ENCODE measurements at places on chromosomes 2 and 18. TPM values are rescaled to one million over a fixed set of nuclear protein-coding genes. Genes with fewer than 3 reads are reported as not detected.
A peak's percentile ranks its signal among the peaks of the same experiment; 100 is the strongest.

Gene LIMS4
- total RNA-seq, result not detected

GRCh38 chr2:84878896-84879583 is 1.8 kb downstream of the TRABD2A start:
- DNase-seq, result no peak

- DNase-seq, result no peak
Measured at GRCh38 chr2:102070058-102070642, 72.4 kb upstream of the IL1R1 start.

Gene ASAP2
- not detected for total RNA-seq

GRCh38 chr2:18656048-18656447 is 66.7 kb upstream of the NT5C1B start:
- no peak for DNase-seq

Gene RGPD5
- 75.9 TPM for total RNA-seq

Gene IL1R1
- total RNA-seq, result not detected

- no peak for DNase-seq
Measured at GRCh38 chr2:15993232-15993610, 52.9 kb downstream of the MYCN start.

DNA sequence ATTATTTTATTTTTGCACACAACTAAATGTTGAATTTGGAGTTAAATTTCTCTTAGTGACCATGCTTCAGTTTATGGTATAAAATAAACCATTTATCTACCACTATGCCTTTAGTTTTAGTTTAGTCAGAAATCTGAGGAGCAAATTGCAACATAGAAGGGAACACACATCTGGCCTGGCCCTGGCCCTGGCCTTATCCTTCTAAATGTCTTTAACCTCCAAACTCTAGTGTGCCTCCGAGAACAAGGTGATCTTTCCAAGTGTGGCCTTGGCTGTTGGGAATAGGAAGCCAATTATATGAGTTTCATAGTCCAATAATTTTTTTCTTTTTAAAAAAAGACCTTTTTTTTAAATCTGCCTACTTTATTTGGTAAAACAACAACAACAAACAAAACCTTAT is 31.8 kb upstream of the GREB1L start:
- no peak for DNase-seq

- peak; percentile 87 for DNase-seq
Measured at GRCh38 chr2:128321784-128322714, 3.4 kb upstream of the HS6ST1 start.

Gene ARID5A
- 83.5 TPM for total RNA-seq

DNA sequence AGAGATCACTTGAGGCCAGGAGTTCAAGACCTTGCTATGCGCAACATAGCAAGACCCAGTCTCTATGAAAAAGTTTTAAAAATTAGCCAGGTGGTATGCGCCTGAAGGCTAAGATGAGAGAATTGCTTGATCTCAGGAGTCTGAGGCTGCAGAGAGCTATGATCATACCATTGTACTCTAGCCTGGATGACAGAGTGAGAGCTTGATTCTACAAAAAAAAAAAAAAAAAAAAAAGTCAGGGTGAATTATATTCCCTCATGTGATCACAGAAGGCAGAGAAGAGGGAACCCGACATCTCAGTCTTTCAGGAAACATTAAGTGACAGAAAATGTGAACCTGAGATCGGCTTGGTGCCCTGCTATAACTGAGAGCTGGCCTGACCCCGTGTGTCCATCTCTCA is 171.2 kb upstream of the MSH6 start:
- DNase-seq, result no peak
